ENCODE measurements at places on chromosomes 2 and 18. TPM values are rescaled to one million over a fixed set of nuclear protein-coding genes. Genes with fewer than 3 reads are reported as not detected.

GRCh38 chr2:128332091-128332634 is 13.5 kb upstream of the HS6ST1 start:
- no peaks in the 10 kb centered on the region for H3K36me3 ChIP-seq
- no peak overlapping the region for H3K27ac ChIP-seq
- H3K27me3 ChIP-seq: no peaks in the 10 kb centered on the region
- H3K4me1 ChIP-seq: no peaks in the 10 kb centered on the region
- no peak overlapping the region for H3K4me3 ChIP-seq
- DNase-seq: no peak

- H3K4me1 ChIP-seq: peaks cover 8% of the 10 kb centered on the region
- peaks cover 56% of the 10 kb centered on the region for H3K36me3 ChIP-seq
- no peaks in the 10 kb centered on the region for H3K27me3 ChIP-seq
- no peak overlapping the region for H3K27ac ChIP-seq
- H3K4me3 ChIP-seq: no peak overlapping the region
These were observed 56.7 kb downstream of the ADI1 start for GRCh38 chr2:3462493-3463104.

- H3K4me1 ChIP-seq: no peaks in the 10 kb centered on the region
- no peaks in the 10 kb centered on the region for H3K36me3 ChIP-seq
- no peak overlapping the region for H3K27ac ChIP-seq
- H3K27me3 ChIP-seq: no peaks in the 10 kb centered on the region
- H3K4me3 ChIP-seq: no peak overlapping the region
- no peak for DNase-seq
These were observed 1.1 kb downstream of the ARHGAP28 start for GRCh38 chr18:6730416-6731221.

- no peak overlapping the region for H3K4me3 ChIP-seq
- no peaks in the 10 kb centered on the region for H3K36me3 ChIP-seq
These were observed 88.4 kb upstream of the SP3 start for GRCh38 chr2:174053355-174054151.

- no peaks in the 10 kb centered on the region for H3K4me1 ChIP-seq
- H3K4me3 ChIP-seq: no peak overlapping the region
- no peaks in the 10 kb centered on the region for H3K36me3 ChIP-seq
- no peaks in the 10 kb centered on the region for H3K27me3 ChIP-seq
- DNase-seq: no peak
These were observed 50.9 kb downstream of the COL3A1 start for GRCh38 chr2:189024901-189025618.

GRCh38 chr2:117679952-117680351 is 134.5 kb upstream of the DDX18 start:
- no peaks in the 10 kb centered on the region for H3K36me3 ChIP-seq
- no peak overlapping the region for H3K27ac ChIP-seq
- no peak for DNase-seq
- no peaks in the 10 kb centered on the region for H3K27me3 ChIP-seq

- no peaks in the 10 kb centered on the region for H3K36me3 ChIP-seq
- no peaks in the 10 kb centered on the region for H3K4me1 ChIP-seq
- no peak for DNase-seq
- H3K27me3 ChIP-seq: no peaks in the 10 kb centered on the region
These were observed 130.6 kb downstream of the NXPH2 start for GRCh38 chr2:138649571-138649970.

- DNase-seq: no peak
- H3K27me3 ChIP-seq: no peaks in the 10 kb centered on the region
- no peaks in the 10 kb centered on the region for H3K36me3 ChIP-seq
- no peaks in the 10 kb centered on the region for H3K4me1 ChIP-seq
These were observed 22.7 kb upstream of the DSC1 start for GRCh38 chr18:31185186-31185950.

DNA sequence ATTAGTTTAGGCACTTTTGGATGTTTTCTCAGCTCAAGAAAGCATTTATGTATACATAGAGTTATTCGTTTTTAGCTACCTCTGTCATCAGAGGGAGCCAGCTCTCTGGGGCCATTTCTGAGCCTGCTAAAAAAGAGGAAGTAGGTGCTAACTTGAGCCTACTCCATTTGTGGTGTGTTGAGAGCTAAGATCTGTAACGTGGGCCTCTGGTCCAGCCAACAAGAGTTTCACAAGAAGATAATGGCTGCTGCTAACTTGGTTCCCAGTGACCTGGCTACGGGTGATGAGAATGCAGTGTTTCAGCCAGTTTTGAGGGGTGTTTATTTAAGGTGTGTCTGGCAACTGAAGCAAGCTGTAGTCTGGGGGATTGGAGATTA is 182.5 kb downstream of the PRKCE start:
- DNase-seq: no peak
- H3K4me1 ChIP-seq: no peaks in the 10 kb centered on the region
- no peak overlapping the region for H3K27ac ChIP-seq

Gene SIX3
- total RNA-seq: not detected
